ENCODE measurements at places on chromosomes 7 and 10.

GRCh38 chr10:105506262-105506661, 865.2 kb downstream of the SORCS3 start:
- DNase-seq = no peak

DNA sequence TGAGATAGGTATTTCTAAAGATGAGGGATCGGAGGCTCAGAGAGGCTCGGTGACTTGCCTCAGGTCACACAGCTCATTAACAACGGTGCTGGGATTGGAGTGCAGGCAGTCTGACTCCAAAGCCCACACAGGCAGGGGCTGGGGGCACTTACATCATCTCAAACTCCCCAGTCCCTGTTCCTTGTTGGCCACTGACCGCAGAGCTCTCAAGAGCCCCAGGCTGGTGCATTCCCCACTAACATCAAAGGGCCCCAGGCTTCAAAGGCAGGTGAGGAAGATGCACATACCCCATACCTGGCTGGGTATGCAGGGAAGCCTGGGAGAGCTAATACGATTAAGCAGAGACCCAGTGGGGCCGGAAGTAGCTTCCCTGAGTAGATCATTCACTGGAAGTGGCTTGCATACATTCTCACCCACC, 13.7 kb upstream of the NODAL start:
- no peak for DNase-seq

- no peak for DNase-seq
Measured at GRCh38 chr10:113849946-113850345, 3.9 kb downstream of the DCLRE1A start.

- no peak for DNase-seq
Measured at GRCh38 chr7:16838386-16838785, 33.6 kb upstream of the AGR2 start.

DNA sequence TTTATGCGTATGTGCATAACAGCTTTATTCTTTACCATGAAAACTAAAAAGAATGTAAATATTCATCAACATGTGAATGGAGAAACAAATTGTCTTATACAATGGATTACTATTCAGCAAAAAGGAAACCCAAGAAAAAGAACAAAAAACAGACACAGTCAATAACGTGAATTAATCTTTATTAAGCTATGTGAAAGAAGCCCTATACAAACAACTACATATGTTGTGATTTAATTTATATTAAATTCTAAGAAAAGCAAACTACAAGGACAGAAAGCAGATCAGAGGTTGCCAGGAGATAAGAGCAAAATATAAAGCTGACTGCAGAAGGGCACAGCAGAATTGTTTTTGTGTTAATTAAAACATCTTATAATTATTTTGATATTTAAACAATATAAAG, 756.4 kb upstream of the MBL2 start:
- no peak for DNase-seq

- DNase-seq = no peak
Measured at GRCh38 chr7:144786522-144786921, 49.3 kb downstream of the TPK1 start.

GRCh38 chr7:46547044-46547443, 626.0 kb upstream of the IGFBP3 start:
- no peak for DNase-seq

DNA sequence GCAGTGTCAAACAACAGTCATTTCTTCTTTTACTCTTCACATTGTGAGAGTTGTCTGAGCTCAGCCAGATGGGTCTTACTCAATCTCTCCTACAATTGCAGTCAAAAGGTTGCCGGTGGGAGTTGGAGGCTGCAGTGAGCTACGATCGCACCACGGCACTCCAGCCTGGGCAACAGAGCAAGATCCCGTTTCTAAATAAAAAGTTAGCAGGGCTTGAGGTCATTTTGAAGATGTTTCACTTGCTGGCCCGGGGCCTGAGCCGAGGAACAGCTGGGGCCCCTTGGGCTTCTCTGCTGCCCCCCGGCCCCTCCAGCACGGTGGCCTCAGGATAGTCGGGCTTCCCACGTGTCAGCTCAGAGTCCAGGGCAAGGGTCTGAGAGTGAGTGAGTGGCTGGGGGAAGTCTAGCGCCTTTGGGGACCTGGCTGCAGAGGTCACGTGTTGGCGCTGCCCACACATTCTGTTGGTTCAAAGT, 40.4 kb downstream of the GTF2IRD1 start:
- no peak for DNase-seq

DNA sequence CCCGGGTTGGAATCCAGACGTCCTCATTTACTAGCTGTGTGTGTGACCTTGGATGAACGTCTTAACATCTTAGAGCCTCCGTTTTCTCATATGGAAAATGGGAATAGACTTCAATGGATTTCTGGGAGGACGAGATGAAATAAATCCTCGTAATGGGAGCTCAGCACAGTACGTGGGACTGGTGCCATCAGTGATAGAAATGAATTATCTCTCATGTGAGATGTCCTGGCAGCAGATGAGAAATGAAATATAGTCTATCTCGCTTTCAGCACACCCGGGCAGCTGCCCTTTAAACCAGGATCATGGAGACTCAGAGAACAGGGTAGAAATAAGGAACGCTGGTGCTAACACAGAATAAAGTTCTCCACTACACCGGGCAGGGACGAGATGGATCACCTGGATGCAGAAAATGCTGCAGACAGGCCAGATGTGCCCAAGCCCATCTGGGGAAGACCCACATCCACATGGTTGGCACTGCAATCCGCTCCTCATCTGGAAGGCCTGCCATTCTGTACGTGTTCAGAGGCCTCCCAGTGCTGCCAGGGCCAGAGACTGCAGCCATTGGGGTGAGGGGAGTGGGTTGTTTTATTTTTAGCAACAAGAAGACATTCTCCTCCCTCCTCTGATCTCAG, 11.1 kb upstream of the EMX2 start:
- DNase-seq = no peak

DNA sequence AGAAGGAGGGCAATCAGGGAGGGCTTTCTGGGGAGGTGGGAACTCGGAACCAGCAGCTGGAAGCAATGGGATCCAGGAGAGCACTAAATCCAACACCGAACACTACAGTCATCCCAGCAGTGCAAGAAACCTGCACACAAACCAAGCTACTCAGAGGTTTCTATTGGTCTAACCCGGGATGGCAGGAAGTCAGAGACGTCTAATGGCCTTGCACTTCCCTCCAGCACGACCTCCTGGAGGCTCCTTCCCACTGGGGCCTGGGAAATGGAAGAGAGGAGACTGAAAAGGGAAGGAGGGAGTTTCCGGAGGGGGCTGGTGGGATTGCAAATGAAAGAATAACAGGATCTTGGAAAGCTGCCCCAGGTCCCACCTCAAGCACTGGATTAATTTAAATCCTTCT, 56.3 kb downstream of the TEX36 start:
- no peak for DNase-seq

DNA sequence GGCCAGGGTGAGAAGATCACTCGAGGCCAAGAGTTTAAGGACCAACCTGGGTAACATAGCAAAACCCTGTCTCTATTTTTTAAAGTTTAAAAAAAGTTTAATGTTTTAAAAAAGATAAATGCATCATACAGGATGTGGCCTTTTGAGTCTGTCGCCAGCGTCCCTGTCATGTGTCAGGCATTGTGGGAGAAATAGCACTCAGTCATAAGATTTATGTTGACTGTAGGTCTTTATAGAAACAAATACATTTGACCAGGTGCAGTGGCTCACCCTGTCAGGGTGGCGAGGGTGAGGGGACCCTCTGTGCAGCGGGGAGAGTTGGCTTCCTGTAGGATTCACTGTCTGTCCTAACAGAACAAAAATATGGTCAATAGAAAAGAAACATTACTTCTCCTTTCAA, 63.5 kb upstream of the SH2B2 start:
- no peak for DNase-seq

DNA sequence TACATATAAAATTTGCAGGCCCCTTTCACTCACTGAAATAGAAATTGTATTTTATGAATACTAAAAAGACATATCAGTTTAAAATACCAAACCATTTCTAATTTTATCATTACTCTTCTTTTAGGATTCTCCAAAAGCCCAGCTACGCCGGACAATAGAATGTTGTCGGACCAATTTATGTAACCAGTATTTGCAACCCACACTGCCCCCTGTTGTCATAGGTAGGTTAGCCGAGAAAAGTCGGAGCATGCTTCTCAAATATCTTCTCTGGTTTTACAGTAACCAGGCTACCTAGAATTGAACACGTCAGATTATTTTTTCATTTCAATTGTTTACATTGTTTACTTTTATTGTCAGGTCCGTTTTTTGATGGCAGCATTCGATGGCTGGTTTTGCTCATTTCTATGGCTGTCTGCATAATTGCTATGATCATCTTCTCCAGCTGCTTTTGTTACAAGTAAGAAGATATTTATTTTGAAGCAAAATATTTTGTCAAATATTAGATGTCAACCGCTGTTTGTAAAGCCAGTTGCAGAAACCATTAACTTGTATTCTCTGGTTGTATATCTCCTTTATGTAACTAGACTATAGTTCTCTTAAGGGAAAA, 57.6 kb downstream of the MMRN2 start:
- no peak for DNase-seq

GRCh38 chr10:125201791-125202622, 41.6 kb upstream of the CTBP2 start:
- no peak for DNase-seq

- no peak for DNase-seq
Measured at GRCh38 chr7:143256932-143257331, 6.3 kb upstream of the GSTK1 start.

DNA sequence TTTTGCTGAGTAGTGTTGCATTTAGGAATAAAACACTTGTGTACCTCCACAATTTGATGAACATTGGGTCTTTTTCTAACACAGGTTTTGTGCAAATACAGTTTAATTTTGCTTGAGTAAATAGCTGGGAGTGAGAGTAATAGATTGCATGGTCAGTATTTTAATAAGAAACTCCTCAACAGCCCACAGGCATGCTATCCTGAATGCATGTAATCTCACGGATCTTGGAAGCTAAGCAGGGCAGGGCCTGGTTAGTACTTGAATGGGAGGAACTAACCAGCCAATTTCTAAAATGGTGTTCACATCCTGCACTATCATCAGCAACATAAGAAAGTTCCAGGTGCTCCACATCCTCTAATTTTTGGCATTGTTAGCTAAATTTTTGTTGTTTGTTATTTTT, 685.4 kb upstream of the MBL2 start:
- no peak for DNase-seq

GRCh38 chr10:124612611-124613498, 131.3 kb downstream of the FAM53B start:
- DNase-seq = no peak

DNA sequence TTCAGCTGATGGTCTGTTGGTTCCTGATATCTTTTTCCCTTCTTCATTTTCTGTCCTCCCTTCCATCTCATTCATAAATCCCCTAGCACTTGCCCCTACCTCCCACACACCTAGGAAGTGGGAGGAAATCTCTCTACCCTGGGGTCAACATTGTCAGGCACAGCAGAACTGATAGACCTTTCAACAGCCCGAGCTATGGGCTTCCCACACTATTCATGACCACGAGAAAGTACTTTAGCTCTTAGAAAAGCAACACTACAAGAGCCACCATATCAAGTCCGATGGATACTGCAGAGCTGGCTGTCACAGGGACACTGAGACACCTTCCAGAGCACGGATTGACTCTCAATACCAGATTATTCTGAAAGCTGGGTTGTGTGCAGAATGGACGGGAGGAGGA, 180.6 kb upstream of the NEBL start:
- no peak for DNase-seq

DNA sequence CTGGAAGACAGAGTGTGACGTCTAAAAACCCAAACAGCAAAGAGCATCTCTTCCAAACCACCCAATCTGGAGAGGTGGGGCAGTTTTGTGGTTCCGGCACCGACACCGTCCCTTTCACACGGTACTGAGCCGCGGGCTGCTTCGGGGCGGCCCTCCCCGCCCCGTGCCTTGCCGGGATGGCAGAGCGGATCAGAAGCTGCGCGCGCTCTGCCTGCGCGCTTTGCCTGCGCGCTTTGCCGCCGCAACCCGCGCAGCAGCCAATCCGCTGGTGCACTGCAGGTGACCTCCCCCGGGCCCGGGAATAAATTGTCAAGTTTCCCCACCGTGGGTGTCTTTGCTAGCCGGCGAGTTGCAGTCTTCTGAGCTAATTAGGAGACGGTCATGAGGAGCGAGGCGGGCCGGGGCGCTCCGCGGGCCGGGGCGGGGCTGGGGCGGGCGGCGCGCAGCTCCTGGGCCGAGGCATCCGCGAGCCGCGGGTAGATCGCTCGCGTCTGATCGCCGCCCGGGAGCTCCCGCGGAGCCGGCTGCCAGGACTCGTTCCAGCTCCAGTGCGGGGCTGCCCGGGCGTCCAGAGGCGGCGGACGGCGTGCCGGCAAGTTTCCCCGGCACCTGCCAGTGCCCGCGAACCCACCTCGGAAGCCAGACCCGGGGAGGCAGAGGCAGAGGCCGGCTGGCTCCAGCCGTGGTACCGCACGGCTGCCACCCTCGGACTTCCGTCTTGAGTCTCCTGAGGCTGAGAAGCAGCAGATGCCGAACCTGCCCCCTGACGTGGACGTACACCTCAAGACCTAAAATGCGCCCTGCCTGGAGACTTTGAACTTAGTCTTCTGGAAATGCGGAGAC, 536.0 kb upstream of the GALNT17 start:
- no peak for DNase-seq

DNA sequence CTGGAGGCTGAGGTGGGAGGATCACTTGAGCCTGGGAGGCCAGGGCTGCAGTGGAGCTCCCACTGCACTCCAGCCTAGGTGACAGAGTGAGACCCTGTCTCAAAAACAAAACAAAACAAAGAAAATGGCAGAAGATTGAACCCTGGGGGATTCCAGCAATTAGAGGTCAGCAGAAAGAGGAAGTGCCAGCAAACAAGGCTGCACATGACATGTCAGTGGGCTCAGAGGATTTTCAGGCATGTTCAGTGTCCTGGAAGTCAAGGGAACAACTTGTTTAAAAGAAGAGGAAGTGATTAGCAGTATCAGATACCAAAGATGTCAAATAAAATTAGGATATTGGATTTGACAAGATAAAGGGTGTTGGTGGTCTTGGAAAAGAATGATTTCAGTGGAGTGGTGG, 32.3 kb downstream of the RAB18 start:
- no peak for DNase-seq

- no peak for DNase-seq
Measured at GRCh38 chr10:122435212-122435827, 19.1 kb upstream of the ARMS2 start.

- DNase-seq = no peak
Measured at GRCh38 chr10:129330211-129330610, 136.8 kb upstream of the MGMT start.

GRCh38 chr7:75993689-75994387, 557 bp downstream of the TMEM120A start:
- DNase-seq = no peak

All from activated T-helper 1 cell treated with anti-CD3 and anti-CD28 coated beads, Interleukin-2, amount 50 U/mL, for 16 hours (primary cell).